Muscle of leg (tissue), 16 donors: ENCODE measurements at places on chromosomes 2 and 18. TPM values are rescaled to one million over a fixed set of nuclear protein-coding genes. Genes with fewer than 3 reads are reported as not detected.
A peak's percentile ranks its signal among the peaks of the same experiment; 100 is the strongest.

DNA sequence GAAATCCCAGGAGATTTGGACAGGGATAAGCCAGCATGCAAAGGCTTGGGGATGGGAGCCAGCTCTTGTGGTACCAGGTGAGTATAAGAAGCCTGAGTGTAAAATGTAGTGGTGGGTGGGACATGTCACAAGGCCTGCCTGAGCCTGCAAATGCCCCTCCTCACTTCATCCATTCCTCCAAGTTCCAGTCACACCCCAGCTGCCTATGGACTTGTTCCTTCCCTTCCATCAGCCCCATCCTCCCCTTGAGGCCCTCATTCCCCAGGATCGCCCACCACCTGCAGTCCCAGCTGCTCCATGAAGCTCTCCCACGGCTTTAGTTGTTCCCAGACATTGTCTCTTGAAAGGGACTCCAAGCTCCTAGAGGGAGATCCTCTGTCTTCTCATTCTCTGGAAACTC is 81.5 kb downstream of the MARCO start:
- no peak for DNase-seq

DNA sequence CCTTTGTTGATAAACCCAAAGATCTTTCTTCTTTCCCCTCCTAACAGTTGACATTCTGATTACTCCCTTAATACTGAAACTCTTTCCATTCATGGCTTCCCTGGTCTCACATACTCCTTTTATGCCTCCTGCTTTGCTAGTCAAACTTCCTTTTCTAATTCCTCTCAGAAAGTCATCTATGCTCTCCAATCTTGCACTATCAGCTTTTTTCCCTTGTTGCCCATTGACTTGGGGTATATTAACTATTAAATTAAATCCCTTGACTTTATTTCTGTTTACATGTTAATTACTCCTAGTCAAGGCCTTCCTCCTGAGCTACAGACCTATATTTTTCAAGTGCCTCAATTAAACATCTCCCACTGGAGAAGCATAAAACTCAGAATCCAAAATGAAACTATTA is 3.6 kb upstream of the COL5A2 start:
- no peak for DNase-seq

DNA sequence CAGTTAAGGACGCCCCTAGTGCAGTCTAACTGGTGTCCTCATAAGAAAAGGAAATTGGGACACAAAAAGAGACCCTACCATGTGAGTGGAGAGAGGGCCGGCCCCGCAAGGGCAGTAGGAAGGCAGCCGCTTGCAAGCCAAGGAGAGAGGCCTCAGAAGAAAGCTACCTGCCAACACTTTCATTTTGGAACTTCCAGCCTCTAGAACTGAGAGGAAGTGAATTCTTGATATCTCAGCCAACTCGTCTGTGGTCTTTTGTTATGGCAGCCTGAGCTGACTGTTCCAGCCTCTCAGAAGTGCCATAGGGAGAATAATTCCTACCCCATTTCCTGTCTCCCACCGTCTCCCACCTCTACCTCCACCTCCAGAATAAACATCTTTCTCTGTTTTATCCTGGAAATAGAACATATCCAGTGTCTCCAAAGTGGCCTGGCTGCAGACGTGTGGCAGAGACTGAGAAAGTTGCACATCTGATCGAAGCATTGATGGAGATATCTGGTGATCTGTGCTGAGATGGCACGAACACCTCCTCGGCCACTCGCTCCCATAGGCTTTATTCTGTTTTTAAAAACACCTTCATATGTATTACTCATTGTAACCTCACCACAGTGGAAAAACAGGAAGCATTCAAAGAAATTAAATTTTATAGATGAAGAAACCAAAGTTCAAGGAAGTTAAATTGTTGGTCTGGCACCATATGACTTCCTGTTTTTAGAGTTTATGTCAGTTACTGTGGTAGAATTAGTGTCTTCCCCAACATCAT is 39.5 kb upstream of the MARCO start:
- DNase-seq, result peak; percentile 47

- DNase-seq, result peak; percentile 90
Observed at GRCh38 chr2:234763002-234763873, 188.6 kb upstream of the SH3BP4 start.

- peak; percentile 57 for DNase-seq
Observed at GRCh38 chr2:207502577-207503198, 27.1 kb upstream of the CREB1 start.

GRCh38 chr2:61967262-61967661 is 61.8 kb downstream of the COMMD1 start:
- no peak for DNase-seq

- DNase-seq, result no peak
Observed at GRCh38 chr2:61109291-61109690, 43.6 kb downstream of the SANBR start.

DNA sequence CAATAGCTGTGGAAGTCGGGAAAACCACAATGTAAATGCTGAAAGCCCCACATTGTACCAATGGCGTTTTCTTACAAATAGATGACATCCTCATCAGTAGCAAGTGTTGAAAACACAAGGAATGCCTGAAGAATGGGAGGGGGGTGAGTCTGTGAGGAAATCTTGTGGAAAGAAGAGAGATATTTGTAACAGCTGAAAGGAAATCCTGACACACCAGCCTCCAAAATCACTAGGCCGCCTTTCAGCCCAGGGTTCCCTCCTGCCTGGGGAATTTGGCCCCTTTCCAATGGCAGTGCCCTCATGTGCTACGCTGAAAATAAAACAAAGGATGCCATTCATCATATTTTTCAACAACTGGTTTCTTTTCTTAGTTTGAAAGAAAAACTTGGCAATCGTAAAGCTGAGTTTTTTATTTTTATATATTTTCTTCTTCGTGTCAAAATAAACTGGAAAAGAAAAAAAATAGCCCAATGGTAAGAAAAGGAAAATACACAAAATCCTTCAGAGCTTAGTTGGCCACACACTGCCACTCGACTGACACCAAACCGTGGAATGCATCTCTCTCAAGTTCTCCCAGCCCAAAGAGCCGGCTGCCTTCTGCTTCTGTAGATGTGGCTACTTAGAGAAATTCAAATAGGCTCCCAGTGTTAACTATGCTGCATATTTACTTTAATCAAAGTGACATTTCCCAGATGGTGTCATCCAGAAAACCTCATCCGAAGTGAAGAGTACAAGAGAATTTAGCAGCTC is 52.0 kb downstream of the FTCDNL1 start:
- peak; percentile 88 for DNase-seq

DNA sequence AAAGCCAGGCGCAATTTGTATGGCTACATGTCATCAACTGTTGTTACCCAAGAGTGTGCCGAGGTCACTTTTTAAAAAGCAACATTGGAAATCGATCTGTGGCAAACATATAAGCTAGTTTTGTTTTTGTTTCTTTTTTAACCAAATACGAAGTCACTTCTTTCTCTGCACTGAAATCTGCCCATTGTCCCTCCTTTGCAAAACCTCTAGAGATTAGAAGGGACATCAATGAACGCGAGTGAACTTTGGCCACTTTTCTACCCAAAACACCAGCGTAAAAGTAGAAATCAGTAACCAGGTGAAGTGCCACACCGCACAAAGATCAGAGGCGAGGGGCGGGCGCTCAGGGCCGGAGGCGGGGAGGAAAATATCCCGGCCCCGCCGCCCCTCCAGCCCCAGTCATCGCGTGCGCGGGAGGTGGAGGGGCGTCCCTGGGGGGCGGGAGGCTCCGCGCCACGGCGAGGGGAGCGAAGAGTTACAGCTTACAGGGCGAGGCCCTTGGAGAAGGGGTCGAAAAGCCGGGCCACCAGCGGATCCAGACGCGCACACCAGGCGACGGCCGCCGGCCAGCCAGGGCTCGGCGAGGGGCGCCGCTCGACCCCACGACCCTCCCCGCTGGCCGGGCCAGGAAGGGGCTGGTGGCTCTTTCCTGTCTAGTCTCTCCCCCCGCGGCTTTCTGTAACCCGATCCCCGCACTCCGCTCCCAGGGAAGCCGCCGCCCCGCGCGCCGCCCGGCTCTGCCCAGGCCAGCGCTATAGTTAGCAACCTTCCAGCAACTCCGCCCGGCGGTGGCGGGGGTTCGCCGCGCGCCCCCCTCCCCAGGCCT is 993 bp downstream of the RBMS1 start:
- DNase-seq, result peak; percentile 91

DNA sequence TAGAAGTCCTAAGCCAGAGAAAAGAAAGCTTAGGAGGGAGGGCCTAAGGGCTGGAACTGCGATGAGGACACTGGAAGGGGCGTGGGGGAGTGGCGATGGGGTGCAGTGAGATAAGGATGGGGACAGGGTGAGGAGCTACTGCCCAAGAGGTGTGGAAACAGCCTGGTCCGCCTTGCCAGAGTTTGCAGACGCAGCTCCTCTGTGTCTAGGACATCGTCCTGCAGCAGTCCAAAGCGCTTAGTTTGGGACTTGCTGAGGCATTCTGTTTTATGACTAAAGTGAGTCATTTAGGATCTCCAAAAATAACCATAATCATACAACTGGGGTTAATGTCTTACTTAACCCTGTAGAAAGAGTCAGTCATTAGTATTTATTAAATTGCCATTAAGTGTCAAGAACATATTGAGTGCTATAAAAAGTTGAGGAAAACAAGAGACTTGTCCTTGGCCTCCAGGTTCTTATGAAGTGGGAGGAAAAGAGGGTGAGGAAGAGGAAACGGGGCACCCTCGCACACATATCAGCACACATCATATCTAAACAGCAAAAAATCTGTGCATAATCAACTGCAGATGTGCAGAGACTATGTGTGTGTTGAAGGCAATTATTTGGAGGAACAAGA is 74.8 kb downstream of the CDK15 start:
- no peak for DNase-seq

GRCh38 chr2:61928826-61929461 is 23.5 kb downstream of the COMMD1 start:
- no peak for DNase-seq

DNA sequence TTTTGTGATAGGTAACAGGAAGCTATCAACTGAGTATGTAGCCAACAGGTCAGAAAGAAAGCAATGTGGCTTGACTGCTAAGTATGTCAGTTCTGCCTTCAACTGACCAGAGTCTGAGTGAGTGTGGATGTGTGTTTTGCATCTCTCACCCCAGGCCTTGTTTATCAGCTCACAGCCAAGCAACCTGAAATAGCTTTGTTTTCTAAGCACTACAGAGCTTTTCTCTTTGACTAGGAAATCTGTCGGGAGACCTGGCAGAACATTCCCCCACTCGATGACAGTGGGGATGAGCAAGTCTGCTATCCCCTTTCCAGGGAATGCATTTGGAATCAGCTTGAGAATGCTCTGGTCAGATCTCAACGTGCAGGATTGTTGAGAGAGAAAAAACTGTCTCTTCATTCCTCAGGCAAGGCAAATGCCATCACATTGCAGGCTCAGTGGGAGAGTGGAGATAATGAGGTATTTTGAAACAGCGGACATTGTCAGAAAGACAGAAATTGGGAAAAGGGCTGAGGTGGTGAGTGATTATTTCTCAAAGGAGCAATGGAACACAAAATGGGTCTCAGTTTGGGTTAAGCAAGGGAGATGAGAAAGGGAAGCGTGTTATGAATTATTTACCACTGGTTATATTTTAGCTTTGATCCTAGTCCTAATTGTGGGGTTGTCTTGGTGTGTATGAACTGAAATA is 233.8 kb upstream of the PIK3C3 start:
- DNase-seq, result no peak

DNA sequence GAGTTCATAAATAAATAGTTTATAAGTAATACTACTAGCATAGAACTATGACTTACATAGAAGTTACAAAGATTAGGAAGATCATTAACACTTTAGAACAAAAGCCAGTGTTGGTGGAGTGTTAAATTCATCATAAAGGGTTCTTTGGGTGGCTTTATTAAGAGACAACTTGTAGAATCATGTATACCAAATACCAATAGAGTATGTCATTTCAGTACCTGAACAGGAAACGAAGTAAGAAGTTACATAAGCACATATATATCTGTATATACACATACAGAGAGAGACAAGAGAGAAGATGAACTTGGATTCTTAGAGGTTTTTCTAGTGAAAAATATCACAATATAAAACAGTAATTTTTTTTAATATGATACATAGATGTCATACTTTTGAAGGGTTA is 82.5 kb upstream of the OTX1 start:
- no peak for DNase-seq

DNA sequence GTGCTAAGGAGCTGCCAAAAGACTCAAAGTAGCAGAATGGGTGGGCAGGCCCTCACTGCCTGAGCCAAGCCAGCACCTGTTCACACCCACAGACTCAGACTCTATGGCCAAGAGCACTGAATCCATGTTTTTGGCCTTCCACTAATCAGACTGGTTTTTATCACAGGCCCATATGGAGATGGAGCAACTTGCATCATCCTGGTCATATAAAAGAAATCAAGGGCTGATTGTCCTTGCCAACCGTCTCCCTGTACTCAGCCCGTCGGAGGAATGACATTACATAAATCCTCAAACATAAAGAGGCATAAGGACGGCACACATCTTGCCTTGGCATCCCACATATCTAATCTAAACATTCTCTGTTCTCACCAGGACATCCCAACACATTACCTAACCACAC is 66.7 kb downstream of the MARCHF4 start:
- DNase-seq, result no peak

FSIP2 gene
- 0.93 TPM for polyA plus RNA-seq

SLC11A1 gene
- polyA plus RNA-seq, result 0.33 TPM

SLC4A5 gene
- polyA plus RNA-seq, result 1.2 TPM

VWA3B gene
- 0.21 TPM for polyA plus RNA-seq

DES gene
- polyA plus RNA-seq, result 3,929 TPM

CD28 gene
- polyA plus RNA-seq, result 2.8 TPM

SIX3 gene
- not detected for polyA plus RNA-seq

CFAP221 gene
- polyA plus RNA-seq, result 0.53 TPM

GRP gene
- not detected for polyA plus RNA-seq

UGT1A8 gene
- not detected for polyA plus RNA-seq
